ENCODE measurements at places on chromosomes 16 and 17. TPM values are rescaled to one million over a fixed set of nuclear protein-coding genes. Genes with fewer than 3 reads are reported as not detected.

GRCh38 chr17:66782851-66783250, 52.1 kb upstream of the CACNG5 start:
- no peak for DNase-seq

- no peak for DNase-seq
Observed at GRCh38 chr16:35525979-35526590, 2066.7 kb downstream of the TP53TG3F start.

- no peak for DNase-seq
Observed at GRCh38 chr16:27248036-27248435, 20.5 kb downstream of the NSMCE1 start.

Gene HBQ1
- total RNA-seq, result not detected

- peak; percentile 38 for DNase-seq
Observed at GRCh38 chr17:20073055-20073979, 64.2 kb downstream of the SPECC1 start.

- no peak for DNase-seq
Observed at GRCh38 chr17:79737046-79737921, 6.5 kb downstream of the ENPP7 start.

GRCh38 chr17:77439189-77440018, 298.6 kb downstream of the SEC14L1 start:
- DNase-seq, result no peak

DNA sequence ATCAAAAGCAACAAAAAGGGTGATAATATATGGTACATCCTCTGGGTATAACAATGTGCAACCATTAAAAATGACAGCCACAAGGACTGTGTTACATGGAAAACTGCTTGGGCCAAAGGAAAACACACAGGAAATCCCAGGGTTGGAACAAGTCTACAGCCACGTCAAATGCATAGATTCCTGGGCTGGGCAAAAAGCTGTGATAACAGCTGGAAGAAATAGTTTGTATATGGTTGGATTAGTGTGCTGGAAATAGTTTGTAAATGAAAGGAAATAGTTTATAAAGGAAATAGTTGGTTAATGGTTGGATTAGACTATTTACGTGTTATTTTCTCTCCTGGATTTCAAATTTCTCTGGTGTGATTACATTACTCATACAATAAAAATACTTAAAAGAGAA, 2.6 kb downstream of the HSD17B2 start:
- DNase-seq, result no peak

Gene OR1A2
- total RNA-seq, result not detected

DNA sequence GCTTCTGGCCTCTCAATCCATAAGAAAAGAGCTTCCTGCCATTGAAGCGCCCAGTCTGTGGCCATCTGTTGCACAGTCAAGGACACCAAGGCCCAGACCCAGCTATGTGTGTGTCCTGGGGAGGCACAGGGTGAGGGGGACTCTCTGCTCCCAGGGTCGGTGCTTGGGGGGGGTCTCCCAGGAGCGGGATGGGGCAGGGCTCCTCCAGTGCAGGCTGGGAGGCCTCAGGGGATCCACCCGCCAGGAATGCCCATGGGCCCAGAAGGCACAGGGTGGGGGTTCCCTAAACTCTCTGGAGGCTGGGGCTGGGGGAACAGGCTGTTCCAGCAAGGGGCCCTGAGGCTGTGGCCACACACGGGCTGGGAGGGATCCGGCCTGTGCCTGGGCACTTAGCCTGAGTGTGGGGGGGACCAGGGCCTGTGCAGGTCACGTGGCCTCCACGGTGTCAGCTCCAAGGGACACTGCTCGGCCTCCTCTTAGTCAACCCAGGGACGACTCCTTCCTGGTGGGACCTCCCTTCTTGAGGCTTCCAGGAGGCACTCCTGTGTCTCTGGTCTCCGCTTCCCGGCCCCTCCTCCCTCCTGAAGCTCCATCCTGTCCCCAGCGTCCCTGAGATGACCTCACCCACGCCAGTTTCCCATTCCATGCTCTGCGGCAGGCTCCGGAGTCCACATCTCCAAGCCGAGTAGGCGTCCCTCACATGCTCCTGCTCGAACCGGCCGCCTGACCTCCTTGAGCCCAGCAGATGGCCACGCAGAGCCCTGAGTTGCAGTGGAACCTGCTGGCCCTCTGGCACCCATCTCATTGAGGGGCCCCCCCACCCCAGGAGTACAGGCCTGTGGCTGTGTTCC, 23.1 kb upstream of the BAHCC1 start:
- no peak for DNase-seq

Gene CD300E
- 0.39 TPM for total RNA-seq

GRCh38 chr16:49093939-49094338, 187.7 kb downstream of the CBLN1 start:
- DNase-seq, result no peak

Gene SOX15
- 0.58 TPM for total RNA-seq

Gene OR4D1
- not detected for total RNA-seq

Gene CDRT15L2
- total RNA-seq, result not detected

DNA sequence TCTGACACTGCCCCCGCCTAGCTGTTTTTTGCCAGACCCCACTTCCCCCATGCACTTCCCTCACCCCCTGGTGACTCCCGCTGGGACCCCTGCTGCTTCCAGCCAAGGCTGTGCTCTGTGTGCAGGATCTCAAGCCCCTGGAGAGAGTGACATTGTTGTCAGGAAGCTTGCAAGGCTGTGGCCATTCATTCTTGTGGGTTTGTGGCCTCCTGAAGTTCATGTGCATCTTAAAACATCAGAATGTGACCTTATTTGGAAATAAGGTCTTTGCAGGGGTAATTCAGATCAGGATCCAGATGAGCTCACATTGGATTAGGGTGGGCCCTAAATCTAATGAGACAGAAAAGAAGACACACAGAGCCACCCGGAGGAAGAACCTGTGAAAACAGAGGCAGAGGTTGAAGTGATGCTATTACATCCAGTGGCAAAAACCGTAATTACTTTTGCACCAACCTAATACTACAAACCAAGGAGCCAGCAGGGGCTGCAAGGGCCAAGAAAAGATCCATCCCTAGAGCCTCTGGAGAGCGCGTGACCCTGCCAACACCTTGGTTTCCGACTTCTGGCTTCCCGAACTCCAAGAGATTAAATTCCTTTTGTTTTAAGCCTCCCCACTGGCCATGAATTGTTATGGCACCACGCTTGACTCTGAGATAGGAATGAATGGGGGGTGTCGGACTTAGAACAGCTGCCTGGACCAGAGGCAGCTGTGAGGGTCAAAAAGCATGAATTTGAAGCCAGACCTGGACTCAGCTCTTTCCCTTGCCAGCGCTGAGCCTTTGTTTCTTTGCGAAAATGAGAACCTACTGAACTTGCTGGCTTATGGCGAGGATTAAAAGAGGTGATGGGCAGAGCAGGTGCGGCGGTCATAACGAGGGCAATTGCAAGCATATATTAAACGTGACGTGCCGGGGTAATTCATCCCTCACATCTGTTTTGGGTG, 75.5 kb downstream of the BMERB1 start:
- DNase-seq, result no peak

Gene BTBD17
- total RNA-seq, result not detected

- no peak for DNase-seq
Observed at GRCh38 chr16:28293601-28293960, 1.3 kb downstream of the SBK1 start.

Gene HLF
- total RNA-seq, result 0.70 TPM

DNA sequence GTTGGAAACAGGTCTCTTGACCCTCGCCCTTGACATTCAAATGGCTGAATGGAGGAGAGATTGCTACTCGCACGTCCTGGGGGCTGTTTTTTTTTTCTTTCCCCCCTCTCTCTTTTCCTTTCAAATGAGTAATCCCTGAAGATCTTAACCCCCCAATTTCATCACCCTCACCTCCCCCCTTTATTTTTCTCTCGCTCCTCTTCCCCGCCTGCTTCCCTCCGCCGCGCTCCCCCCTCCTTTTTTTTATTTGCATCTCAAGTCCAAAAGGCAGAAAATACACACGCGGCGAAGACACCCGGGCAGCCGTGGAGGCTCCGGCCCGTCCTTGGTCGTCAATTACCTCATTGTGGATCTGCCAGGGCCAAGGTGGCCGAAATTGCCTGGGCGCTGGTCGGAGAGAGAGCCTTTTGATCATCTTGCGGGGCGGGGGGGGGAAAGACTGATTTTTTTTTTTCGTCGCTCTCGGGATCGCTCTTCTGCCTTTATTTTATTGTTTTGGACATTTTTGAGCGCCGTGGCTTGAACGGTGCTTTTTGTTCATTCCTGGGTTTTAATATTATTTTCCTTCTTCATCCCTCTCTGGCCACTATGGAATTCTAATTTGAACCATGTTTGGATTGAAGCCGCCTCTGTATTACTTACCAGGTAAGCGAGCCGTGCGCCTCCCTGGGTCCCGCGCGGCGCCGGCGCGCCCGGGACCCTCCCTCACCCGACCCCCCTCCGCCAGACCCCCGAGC, 57.2 kb upstream of the GSE1 start:
- peak; percentile 77 for DNase-seq

- DNase-seq, result no peak
Observed at GRCh38 chr17:81287741-81288430, 7.2 kb downstream of the SLC38A10 start.

DNA sequence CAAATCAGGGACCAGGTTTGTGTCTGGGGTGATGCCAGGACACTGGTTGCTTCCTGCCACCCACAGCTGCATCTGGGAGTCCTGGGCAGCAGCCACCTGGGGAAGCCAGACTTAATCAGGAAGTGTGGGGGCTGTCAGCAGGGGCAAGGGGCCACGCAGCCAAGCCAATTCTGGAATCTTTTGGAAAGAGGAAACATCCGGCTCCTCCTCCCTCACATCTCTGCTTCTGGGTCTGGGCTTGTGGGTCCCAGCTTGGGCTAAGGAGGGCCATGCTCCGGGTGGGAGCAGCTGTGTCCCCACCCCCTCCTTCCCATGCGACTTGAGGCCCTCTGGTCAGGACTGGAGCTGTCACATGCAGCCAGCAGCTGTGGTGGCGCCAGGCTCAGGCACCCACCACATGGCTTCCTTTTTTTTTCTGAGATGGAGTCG, 37.0 kb upstream of the CCDC182 start:
- DNase-seq, result no peak

DNA sequence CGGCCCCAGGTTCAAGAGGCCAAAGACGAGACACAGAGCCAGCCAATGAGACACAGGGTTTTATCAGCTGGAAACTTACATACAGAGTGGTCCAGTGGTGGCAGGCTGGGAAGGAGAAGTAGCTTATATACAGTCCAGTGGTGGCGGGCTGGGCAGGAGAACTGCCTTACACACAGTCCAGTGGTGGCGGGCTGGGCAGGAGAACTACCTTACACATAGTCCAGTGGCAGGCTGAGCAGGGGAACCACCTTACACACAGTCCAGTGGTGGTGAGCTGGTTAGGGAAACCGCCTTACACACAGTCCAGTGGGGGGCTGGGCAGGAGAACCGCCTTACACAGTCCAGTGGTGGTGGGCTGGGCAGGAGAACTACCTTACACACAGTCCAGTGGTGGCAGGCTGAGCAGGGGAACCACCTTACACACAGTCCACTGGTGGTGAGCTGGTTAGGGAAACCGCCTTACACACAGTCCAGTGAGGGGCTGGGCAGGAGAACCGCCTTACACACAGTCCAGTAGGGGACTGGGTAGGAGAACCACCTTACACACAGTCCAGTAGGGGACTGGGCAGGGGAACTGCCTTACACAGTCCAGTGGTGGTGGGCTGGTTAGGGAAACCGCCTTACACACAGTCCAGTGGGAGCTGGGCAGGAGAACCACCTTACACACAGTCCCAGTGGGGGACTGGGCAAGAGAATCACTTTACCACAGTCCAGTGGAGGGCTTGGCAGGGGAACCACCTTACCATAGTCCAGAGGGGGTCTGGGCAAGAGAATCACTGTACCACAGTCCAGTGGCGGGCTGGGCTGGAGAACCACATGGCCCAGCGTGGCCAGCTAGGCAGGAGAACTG, 90.9 kb downstream of the GAS7 start:
- DNase-seq, result no peak

DNA sequence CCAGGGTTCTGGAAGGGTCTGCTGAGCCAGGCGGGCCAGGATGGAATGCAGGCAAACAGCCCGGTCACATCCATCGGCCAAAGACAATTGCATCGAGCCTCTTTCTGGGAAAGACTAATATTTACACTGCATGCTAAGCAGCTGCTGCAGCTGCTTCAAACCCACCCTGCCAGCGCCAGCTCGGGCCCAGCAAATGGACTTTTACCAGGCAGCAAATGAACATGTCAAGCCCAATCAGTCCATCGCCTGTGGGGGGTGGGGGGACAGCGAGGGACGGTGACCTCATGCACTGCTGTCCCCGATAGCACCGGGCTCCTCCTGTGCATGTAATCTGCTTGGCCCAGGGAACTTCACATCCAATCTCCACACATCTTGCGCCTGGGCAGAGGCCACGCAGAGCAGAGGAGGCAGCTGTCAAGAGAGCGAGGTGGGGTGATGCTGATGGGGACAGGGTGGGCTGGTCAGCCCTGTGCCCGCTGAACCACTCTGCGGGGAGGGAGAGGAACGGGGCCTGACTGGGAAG, 39.4 kb upstream of the CDH5 start:
- DNase-seq, result peak; percentile 38

GRCh38 chr17:57447990-57448758, 191.9 kb downstream of the MSI2 start:
- DNase-seq, result no peak

Gene TM4SF5
- total RNA-seq, result 26.9 TPM

GRCh38 chr16:11342021-11342855, 3.0 kb upstream of the RMI2 start:
- no peak for DNase-seq

DNA sequence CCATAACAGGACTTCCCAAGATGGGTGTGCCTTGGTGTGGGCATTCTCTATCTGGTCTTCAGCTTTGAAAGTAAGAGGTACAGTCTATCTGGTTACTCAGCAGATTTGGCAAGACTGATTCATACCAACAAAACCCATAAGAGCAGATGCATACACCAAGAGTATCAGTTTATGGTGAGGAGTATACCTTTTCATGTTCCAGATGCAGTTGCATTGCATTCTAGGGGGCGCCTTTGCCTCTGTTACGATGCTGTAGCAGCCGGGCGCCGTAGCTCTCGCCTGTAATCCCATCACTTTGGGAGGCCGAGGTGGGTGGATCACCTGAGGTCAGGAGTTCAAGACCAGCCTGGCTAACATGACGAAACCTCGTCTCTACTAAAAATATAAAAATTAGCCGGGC, 31.1 kb upstream of the CARMIL2 start:
- no peak for DNase-seq

- no peak for DNase-seq
Observed at GRCh38 chr17:49862781-49863331, 15.0 kb upstream of the TAC4 start.

DNA sequence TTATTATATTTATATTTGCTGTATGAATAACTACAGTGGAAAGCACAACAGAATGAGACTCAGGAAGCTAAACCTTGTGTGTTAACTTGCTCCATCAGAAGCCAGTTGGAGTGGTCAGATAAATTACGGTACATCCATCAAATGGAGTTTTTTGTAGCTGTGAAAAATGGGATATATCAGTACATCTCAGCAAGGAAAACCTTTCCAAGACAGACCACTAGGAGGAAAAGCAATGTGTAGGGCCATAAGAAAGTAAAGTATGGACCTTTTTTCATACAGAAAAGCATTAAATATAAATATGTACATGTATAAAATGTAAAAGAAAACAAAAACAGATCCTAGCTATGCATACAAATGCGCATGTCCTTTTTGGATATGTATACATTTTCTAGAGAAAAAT, 403.8 kb upstream of the CDH11 start:
- DNase-seq, result no peak

- peak; percentile 28 for DNase-seq
Observed at GRCh38 chr16:4306470-4307214, 9.2 kb upstream of the GLIS2 start.

Data from left colon (tissue), 2 donors.